GM12892 (cell line): ENCODE measurements at places on chromosomes 3 and 15.

GRCh38 chr15:79901958-79902357 is 5.1 kb upstream of the MTHFS start:
- DNase-seq, result no peak

DNA sequence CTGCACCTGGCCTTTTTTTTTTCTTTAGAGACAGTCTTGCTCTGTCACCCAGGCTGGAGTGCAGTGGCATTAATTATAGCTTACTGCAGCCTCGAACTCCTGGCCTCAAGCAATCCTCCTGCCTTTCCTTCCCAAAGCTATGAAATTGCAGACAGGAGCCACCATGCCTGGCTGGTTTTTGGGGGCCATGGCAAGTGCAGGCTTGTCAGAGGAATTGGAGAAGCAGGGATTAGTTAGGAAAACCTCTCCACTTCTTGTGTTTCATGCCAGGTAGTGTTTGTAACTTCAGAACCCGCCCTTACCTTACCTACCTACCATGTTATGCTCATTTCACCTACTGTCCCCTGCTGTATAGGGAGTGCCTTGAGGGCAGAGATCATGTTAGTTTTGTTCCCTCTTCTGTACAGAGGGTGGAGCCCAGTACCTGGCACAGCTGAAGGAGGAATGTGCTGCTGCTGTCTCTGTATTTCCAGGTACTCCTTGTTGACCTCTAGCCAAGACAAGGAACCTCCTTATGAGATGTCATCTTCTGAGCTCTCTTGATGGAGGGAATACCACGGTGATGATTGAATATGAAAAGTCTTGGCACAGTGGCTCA is 43.8 kb downstream of the TRAK1 start:
- DNase-seq, result no peak

GRCh38 chr3:42110631-42111030 is 19.5 kb downstream of the TRAK1 start:
- DNase-seq, result no peak

GRCh38 chr3:81985996-81986723 is 224.7 kb upstream of the GBE1 start:
- DNase-seq, result no peak

GRCh38 chr15:96599268-96599667 is 268.8 kb downstream of the NR2F2 start:
- no peak for DNase-seq

DNA sequence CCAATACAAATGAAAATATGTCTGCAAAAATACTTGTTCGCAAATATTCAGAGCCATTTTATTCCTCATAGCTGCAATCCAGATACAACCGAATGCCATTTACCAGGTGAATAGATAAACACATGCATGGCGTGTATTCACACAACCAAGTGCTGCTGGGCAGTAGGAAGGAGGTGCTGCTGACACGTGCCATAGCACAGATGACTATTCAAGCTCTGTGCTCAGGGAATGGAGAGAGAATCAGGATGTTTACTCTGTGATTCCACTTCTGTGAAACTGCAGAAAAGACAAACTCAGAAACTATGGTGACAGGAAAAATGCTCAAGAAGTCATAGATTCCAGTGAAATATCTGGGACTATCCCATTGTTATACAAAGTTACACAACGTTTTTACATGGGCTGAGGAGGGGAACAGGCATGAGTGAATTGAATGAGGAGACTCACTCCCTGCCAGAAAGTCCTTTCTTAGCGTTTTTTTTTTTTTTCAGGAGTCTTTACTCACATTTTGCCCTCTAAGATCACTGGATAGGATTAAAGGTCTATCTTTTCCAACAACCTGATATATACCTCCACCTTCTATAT is 152.9 kb upstream of the NDN start:
- DNase-seq, result no peak

GRCh38 chr15:63708126-63708772 is 111.1 kb downstream of the FBXL22 start:
- no peak for DNase-seq

DNA sequence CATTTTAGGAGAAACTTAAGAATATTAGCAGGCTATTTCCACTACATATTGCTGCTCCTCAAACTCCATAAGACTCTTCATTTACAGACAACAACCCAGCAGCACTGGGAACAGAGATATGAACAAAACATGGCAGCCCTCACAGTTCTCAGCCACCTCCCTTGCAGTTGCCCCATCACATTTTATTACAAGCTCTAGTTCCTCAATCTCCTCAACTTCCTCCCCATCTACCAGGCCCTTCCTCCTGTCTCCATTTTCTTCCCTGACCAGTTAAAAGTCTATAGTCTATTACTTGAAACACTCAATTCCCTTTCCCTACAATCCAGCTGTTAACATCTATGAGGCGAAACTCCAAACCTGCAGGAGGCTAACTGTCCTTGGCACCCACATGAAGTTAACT is 412.5 kb downstream of the TBC1D5 start:
- no peak for DNase-seq
